Stimulated activated CD8-positive, alpha-beta memory T cell treated with anti-CD3 and anti-CD28 coated beads, Interleukin-7, amount 100 ng/mL, for 1 hour (primary cell): ENCODE measurements at places on chromosomes 7 and 10.

- DNase-seq = no peak
These were observed 213.9 kb downstream of the CREB5 start for GRCh38 chr7:28626221-28626620.

- DNase-seq = no peak
These were observed 52.3 kb upstream of the RET start for GRCh38 chr10:43024524-43024923.

DNA sequence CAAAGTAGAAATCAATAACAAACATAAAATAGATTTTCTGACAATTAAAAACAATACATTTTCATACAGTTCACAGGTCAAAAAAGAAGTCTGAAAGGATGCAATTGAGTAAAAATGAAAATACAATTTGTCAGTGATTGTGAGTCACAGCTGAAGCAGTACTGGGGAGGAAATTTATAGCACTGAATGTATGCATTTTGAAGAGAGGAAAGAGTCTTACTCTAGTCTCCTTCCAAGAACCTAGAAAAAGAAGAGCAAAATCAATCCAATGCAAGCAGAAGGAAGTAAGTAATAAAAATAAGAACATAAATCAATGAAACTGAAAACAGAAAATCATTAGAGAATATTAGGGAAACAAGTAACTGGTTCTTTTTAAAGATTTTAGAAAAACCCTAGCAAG, 507.2 kb upstream of the IGFBP3 start:
- no peak for DNase-seq

- no peak for DNase-seq
These were observed 82.6 kb downstream of the CUBN start for GRCh38 chr10:17046989-17047388.

- DNase-seq = no peak
These were observed 152.0 kb downstream of the CCDC3 start for GRCh38 chr10:12849319-12850181.

GRCh38 chr7:104111271-104111670, 96.5 kb downstream of the ORC5 start:
- DNase-seq = no peak

- DNase-seq = no peak
These were observed 8.5 kb upstream of the KNDC1 start for GRCh38 chr10:133151543-133151972.

GRCh38 chr7:130960208-130960988, 226.4 kb upstream of the KLF14 start:
- DNase-seq = no peak

- DNase-seq = no peak
These were observed 36.6 kb downstream of the ADRA2A start for GRCh38 chr10:111113238-111113960.
